ENCODE measurements at places on chromosomes 3 and 15.

GRCh38 chr3:16455001-16455400, 58.5 kb downstream of the RFTN1 start:
- no peak for DNase-seq

- DNase-seq: no peak
Observed at GRCh38 chr15:29343229-29343628, 73.6 kb upstream of the NSMCE3 start.

DNA sequence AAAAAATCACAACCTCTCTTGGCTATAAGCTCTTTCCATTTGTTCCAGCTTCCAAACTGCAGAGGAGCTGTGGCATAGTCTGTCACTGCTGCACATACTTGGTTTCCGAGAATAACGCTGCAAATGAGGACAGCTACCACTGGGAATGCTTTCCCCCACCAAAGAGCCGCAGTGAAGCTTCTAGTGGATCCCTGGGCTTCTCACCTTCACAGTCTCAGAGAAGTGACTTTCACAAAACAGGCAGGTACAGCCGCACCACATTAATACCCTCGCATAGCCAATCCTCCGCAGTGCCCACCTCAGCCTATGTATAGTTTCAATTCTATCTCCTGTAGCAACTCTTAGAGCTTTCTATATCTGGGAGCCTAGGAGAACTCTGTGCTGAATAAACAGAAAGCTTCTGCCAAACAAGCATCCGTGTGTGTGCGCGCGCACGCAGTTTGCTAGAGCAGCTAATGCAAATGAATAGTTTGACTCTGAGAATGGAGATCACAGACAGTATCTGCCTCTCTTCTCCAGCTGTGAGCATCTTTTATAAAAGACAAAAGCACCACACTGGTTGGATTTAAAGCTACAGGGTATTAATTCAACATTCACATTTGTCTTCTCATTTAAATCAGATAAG, 81.9 kb upstream of the PLXND1 start:
- DNase-seq: no peak

- DNase-seq: no peak
Observed at GRCh38 chr3:118863731-118864322, 170.8 kb downstream of the IGSF11 start.

DNA sequence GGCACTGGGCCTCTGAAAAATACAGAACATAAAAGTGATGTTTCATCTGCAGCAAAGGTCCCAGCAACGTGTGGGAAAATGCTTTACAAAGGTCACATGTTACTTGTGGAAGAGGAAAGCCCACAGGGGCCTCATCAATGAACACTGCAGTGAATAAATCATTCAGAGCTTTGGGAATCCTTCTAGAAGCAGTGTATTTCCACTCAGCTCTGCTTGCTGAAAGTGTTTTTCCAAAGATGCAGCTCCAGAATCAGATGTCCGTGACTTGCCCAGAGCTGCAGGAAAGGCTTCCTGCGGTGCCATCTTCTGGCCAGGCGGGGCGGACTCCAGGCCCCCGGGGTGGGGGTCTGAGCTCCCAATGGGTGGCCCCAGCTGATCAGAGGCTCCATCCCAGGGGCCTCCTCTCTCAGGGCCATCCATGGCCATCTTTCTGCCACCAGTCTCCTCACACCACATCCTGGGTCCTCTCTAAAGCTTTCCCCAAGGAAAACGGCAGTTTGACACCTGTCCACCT, 81.5 kb downstream of the C3orf70 start:
- no peak for DNase-seq

DNA sequence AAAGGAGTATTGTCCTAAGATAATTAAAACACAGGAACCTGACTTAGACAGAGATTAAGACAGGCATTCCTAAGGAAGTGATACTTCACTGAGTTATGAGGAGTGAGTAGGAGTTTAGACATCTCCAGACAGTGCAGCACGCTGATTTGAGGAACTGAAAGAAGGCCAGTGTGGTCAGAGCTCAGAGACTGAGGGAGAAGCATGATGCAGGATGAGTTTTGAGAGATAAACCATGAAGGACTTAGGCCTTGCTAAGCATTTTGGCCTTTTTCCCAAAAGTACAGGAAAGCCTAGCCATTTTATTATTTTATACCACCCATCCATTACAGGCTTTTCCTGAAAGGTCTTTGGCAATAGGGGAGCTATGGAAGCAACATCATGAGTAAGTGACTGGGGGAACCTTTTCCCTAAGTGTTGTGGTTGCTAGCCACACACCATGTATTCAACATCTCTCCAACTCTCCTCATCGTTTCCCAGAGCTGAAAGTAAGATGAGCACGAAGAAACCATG, 375.6 kb upstream of the TPRG1 start:
- no peak for DNase-seq

DNA sequence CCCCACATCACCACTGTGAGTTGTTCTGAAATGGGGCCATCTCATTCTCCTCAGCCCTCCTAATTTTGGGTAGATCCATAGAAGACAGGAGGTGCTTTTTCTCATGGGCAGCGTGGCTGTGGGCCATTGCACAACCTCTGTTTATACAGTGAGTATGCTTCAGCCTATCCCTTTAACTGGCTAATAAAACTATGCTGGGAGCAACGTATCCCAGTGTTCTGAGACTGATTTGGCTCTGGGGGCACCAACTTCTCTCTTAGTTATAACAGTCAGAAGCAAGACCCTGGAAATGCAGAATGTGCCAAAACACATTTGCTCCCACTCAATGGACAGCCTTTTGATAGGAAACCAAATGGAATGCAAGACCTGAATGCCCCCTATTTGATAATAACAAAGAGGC, 97.1 kb upstream of the ICE2 start:
- DNase-seq: no peak

DNA sequence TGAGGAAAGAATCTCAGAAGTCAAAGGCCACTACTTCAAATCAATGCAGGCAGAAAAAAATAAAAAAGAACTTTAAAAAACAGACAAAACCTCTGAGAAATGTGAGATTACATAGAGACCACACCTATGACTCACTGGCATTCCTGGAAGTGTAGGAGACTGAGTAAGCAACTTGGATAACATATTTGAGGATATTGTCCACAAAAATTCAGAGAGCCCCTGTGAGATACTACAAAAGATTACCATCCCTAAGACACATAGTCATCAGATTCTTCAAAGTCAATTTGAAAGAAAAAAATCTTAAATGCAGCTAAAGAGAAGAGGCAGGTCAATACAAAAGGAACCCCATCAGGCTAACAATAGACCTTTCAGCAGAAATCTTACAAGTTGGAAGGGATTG, 887.3 kb downstream of the NTRK3 start:
- DNase-seq: no peak

- no peak for DNase-seq
Observed at GRCh38 chr15:51099185-51099584, 4.5 kb upstream of the TNFAIP8L3 start.

DNA sequence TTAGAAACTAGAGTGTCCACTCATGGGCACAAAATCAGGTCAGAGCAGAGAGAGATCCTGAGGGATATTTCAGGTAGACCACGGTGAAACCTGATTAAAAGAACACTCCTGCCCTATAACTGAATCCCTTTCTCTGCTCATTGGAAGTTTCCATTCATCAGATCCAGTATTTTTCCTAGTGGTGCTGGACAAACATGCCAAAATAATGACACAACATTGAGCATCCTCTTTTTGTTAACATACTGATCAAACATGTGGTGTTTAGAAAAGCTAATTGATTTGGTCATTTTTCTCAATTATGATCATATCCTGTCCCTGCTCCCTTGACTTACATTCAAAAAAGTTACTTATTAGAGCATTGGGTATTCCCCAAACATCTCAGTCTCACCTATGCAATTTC, 27.2 kb downstream of the PTX3 start:
- DNase-seq: no peak

DNA sequence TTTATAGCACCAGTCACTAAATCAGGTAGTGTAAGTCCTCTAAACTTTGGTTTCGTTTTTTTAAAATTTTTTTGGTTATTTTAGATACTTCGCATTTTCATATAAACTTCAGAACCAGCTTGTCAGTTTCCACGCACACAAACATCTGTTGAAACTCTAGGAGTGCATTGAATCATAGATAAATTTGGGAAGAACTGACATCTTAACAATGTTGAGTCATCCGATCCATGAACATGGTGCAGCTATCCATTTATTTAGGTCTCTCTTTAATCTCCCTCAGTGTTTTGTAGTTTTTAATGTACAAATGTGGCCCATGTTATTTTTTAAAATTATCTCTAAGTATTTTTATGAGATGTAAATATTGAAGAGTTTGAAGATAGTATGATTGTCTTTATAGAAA, 17.7 kb downstream of the TICRR start:
- no peak for DNase-seq

GRCh38 chr3:123755085-123755484, 129.0 kb downstream of the MYLK start:
- no peak for DNase-seq

DNA sequence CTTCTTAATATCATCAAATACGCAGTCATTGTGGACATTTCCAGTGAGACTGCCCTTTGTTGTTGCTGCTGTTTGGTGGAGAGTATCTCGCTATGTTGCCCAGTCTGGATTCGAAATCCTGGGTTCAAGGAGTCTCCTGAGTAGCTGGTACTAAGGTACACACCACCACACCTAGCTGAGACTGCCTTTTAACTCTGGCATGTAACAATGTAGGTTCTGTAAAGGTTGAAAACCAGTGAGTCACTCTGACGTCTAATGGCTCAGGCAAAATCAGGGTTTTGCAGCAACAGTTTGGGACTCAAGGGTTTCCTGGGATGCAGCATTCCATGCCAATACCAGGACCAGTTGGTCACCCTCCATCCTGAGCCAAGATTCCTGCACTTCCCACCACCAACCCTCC, 52.2 kb downstream of the AQP9 start:
- no peak for DNase-seq

- no peak for DNase-seq
Observed at GRCh38 chr15:89900849-89901248, 7.1 kb upstream of the AP3S2 start.

- DNase-seq: no peak
Observed at GRCh38 chr3:180926526-180926925, 14.1 kb downstream of the FXR1 start.

- DNase-seq: no peak
Observed at GRCh38 chr3:108341911-108342310, 45.6 kb downstream of the HHLA2 start.

DNA sequence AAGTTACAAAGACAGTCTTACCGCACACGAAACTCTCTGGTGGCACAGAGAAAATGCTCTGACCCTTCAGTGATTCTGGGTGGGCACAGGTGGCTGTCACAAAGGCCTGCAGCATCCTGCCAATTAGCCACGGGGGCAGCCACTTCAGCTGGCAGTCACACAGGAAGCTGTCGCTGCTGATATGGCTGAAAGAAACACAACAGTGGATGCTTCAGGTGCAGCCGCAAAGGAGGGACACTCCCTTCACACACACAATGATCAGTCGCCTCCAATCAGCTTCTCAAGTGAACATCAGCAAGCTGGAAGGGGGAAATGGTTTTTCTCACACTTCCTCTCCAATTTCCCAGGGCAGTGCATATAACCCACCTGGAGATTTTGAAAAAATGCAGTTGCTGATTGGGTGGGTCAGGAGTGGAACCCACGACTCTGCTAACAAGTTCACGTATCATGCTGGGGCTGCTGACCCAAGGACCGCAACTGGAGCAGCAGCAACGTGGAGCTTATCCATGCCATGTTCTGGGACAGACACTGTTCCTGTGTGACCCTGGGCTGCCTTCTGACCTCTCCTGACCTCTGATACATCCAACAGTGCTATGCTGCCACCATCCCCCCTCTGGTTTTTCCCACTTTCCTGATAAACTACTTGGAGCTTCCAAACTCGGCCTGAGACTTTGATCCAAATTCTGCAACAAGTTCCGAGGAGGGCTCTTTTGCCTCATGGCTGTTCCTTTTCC, 106.6 kb downstream of the LRIG1 start:
- DNase-seq: peak; percentile 31

DNA sequence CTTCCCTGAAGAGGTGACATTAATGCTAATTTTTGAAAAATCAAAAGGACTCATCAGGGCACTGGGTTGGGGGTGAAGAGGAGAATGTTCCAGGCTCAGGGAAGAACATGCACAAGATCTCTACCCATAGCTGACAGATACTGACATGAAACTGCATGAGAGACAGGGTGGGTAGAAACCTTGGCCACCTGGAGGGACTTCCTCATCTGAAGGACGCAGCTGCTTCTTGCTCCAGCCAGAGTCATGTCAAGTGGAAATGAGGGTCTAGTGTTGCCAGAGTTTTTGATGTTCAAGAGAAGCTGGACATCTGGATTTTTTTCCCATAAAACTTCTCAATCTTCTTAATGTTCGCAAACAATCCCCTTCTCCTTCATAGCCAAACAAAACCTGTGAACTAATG, 29.7 kb downstream of the AMOTL2 start:
- DNase-seq: no peak

GRCh38 chr3:156460206-156460611, 94.7 kb downstream of the SSR3 start:
- no peak for DNase-seq

GRCh38 chr15:71306538-71306937, 191.3 kb downstream of the THSD4 start:
- no peak for DNase-seq

DNA sequence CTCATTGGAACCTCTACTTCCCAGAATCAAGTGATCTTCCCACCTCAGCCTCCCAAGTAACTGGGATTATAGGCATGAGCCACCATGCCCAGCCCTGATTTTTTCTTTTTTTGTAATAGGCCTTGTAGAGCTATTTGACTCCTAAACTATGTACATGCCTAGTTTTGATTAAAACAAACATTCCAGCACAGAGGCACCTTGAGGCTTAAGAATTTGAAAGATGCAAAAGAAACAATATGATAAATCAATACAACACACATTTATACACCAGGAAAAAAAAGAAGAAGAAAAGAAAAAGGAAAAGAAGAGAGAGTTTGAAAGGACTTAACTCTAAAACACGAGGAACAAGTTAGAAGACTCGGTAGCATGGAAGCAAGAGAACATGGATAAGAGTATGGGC, 13.9 kb upstream of the FRMD5 start:
- DNase-seq: no peak

DNA sequence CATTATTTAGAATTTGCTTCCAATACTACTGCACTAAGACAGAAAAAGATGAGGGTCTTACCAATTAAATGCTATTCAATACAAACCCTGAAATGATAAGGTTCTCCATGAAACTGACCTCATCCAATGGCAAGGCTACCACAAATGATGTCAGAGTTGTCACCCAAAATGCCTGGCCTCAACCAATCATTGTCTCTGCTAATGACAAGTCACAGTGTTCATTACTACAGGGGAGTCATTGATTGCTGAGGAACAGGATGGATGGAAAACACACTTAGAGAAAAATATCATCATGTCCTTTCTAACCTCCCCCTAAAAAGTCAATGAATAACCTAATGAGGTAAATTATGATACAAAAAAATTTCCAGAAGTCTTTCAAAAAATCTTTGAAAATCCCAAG, 91.0 kb downstream of the FOXP1 start:
- DNase-seq: no peak

DNA sequence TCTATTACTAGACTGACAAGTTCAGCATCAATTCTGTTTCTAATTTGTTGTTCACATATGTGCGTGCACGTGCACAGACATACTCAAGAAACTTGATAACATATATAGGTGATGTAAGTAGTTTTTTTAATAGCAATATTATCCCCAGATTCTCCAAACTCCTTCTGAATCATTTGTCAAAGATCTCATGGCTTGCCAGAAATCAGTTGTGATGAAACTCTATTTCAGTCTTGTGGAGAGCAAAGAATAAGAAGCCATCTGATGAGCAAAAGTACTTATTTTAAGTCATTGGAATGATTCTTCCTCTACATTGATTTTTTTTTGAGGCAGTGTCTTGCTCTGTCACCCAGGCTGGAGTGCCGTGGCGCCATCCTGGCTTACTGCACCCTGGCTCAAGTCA, 167.0 kb upstream of the TBL1XR1 start:
- DNase-seq: no peak

Measured in activated T-cell treated with anti-CD3 and anti-CD28 coated beads for 1 hour (primary cell).